AG10803 (cell line): ENCODE measurements at places on chromosomes 5 and 9.

DNA sequence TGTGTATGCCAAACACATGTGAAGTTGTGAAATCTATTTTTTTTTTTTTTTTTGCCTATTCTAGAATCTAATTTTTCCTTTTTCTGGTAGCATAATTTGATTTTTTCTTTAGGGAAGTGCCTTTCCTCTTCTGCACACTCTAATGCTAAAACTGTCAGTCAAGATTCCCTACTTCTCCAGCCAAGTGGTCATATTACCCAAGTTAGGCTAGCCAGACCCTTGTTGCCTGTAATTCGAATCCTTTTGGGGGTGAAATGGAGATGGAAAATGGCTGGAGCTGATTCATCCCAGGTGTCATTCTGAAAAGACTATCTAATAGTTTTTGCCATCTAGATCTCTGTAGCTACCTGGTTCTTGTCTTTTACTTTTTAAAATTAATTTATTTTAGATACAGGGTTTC, 24.8 kb upstream of the UBAP1 start:
- DNase-seq = no peak

DNA sequence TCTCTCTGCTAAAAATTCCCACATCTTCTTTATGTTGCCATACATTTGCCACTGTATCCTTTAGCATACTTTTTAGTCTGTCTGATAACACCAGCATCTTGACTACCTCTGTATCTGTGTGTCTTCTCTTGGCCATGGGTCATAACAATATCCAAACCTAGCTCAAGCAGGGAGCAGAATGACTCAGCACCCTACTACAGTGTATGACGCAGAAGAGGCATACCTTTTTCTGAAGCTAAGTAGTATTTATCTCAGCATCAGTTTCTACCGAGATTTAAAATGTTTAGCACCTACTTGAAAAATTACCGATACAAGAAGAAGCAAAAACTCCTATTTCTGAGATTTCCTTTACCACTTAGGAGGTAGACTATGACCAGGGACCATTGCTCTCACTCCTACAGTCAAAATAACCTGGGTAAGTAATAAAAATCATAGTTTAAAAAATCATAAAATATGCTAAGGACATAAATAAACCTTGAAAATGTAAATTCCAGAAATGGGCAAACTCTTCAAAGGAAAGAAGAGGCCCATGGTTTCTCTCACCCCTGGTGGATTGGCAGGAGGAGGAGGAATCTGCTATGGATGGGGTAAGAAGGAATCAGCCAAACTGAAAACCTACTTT, 286.5 kb downstream of the MAST4 start:
- no peak for DNase-seq

DNA sequence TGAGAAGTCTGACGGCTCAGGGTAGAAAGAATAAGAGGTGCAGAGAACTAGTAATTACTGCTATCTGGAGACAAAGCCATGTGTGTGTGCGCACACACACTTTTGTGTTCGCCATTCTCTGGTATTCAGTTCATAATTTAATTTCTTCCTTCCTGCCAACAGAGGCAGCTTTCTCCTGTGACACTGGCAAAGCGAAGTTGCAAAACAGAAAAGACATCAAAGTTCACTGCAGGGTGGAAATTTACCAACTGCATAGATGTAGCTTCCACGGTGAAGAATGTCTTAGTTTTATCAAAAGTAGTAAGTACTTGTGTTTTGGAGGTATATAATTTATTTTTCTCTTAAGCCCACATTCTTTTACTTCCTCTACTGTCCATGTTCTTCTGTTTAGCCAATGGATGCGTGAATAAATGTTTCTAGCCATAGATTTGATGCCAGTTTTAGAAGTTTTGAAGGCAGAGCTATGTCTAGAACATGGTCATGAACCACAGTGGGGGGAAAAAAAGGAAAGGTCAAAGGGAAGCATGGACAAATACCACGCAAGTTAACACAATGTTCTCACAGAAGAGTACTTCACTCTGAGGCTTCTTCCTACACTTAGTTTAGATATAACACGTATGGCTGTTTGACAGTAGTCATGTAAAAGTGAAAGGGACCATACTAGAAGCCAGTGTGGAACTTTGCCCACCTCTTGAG, 536.5 kb upstream of the GRIA1 start:
- DNase-seq = no peak

DNA sequence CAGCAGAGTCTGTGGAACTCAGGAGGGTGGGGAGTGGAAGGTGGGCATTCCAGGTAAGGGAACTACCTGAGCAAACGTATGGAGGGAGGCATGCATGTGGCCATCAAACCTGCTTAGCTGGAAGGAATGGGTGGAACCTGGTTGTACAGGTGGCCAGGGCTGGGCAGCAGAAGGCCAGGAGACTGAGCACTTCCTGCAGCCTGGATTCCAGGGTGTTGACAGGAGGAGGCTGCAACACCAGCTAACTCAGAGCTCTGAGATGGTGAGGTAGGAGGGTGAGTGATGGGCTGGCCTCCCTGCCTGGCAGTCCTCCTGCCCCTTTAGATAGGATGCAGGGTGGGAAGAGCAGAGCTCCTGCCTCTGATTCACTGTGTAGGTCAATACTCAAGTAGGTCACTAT, 92.5 kb upstream of the CPEB4 start:
- no peak for DNase-seq

DNA sequence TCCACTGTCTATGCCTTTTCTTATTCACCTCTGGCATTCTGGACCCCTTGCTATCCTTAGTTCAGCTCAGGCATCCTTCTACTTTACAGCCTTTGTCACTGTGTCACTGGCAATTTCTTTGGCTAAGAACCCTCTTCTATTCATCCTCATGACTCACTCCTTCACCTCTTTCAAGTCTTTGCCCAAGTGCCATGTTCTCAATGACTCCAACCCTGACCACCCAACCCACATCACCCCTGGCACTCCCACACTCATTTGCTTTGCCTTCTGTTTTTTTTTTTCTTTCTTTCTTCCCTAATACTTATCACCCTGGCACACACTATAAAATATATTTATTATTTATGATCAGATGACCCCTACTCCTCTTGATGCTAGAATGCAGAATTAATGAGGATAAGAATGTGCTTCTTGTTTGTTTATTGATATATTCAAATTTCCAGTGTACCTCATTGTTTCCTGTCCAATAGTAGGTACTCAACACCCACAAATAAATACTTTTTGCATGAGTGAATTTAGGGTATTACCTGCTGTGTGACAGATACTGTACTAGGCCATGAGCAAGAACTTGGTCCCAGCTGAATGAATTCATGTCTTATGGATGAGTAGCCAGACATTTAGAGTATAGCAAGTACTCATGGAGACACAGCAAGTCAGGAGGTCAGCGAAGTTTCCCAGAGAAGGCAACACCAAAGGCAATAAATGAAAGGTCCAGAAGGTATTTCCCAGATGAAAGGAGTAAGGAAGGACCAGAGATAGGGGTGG, 236.1 kb downstream of the PAPPA start:
- DNase-seq = no peak

- no peak for DNase-seq
These were observed 271.2 kb downstream of the SMARCA2 start for GRCh38 chr9:2286333-2286705.

DNA sequence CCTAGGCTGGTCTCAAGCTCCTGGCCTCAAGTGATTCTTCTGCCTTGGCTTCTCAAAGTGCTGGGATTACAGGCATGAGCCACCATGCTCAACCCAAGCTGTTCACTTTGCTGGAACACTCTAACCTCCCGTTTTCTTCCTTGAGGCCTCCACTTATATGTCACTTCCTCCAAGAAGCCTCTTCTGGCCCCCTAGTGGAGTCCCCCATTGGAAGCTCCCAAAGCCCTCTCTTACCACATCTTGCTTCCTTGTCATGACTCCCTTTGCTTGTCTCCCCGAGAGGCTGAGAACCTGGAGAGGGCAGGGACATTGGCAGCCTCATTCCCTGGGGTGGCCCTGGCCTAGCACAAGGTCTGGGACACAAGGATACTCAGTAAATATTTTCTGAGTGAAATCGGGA, 80.8 kb downstream of the PDE6A start:
- DNase-seq = no peak

DNA sequence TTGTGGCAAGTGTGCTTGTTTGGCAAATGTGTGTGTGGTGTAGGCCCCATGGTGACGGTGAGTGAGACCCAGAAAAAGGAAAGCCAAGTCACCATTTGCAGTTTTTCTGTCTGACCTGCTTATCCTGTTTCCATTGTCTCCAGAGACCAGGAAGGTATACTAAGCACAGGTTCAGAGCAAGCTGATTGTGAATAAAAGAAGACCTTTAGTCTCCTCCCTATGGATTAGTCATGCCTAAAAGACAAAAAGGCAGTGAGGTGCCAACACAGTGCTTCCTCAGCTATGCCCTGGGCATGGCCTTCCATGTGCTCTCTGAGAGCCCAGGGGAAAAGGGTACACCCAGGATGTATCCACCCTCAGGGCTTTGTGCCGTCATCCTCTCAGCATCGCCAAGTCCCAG, 49.2 kb upstream of the SHOC1 start:
- no peak for DNase-seq

GRCh38 chr5:131550606-131551005, 84.4 kb downstream of the RAPGEF6 start:
- DNase-seq = no peak

DNA sequence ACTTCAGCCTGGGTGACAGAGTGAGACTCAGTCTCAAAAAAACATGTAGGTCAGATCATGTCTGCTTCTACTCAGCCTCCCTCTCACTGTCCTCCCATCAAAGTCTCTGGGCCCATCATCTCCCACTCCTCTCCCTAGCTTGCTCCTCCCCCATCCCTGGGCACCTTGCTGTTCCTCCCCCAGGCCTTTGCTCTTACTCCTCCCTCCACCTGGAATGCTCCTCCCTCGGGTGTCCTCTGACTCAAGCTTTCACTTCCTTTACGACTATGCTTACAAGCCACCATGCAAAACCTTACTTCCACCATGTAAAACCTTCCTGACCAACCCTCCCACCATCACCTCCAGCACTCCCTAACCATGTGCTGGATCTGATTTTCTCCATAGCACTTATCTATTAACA, 51.5 kb downstream of the MTMR12 start:
- DNase-seq = no peak

DNA sequence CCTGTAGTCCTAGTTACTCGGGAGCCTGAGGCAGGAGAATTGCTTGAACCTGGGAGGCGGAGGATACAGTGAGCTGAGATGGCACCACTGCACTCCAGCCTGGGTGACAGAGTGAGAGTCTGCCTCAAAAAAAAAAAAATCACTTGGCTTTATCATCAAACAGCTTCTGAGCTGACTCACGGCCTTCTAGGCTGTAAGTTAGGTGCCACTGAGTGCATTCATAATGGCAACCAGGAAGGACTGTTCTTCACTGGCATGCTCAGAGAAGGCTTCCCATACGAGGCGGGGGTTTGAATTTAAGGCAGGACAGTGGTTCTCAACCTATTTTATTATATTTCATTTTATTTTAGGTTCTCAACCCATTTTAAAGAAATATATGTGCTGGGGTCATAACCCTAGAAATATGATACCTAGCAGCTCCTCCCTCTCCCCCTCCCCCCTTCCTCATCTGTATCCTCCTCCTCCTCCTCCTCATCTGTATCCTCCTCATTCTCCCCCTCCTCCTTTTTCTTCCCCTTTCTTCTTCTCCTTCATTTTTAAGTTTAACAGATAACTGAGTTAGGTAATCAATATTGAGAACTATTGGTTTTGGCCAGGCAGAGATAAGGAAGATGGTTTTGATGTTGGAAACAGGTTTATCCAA, 19.0 kb upstream of the LHFPL2 start:
- no peak for DNase-seq

DNA sequence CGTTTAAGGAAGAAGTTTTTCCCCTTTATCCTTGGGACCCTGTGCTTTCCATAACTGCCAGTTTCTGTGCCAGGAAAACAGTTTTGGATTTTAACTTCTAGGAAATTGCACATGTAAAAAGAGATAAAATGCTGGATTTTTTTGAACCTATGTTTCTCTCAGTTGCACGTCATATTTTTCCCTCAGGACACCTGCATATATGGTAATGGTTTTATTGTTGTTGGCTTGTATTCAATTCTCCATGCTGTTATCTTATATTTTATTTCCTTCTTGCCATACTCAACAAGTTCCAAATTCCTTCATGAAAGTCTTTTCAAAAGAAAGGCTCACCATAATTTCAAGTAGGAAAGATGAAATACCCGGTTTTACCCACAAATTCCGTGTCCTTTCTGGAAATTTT, 7.9 kb upstream of the ADAMTSL1 start:
- no peak for DNase-seq

GRCh38 chr5:17951392-17952169, 317.3 kb downstream of the TAF11L14 start:
- no peak for DNase-seq

DNA sequence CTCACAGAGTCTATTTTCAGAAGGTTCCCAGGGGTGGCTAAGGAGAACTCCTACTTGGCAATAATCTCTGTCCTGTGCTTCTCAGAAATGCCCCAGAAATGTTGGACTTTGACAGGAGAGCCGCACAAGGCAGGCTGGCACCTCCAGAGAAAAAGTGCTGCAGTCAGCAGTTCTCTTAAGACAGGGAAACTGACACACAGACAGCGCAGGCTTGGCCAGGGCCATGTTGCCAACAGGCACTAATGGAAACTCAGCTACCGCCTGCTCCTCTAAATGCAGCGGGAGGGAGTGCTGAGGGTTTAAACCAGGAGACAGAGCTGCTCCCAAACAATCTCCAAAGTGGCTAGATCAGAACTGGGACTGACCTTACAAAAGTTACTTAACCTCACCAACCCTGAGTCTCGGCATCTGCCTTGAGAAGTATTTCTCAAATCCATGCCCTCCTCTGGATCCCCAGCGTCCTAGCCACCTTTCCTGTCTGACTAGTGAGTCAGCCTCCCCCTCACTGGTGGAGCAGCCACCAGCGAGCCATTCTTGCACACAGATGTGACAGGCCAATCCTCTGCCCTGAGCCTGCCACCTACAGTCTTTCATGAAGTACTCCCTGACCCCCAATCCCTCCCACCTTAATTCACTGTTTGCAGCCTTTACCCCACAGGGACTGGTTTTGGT, 186.4 kb downstream of the CDK5RAP2 start:
- DNase-seq = peak; percentile 56

DNA sequence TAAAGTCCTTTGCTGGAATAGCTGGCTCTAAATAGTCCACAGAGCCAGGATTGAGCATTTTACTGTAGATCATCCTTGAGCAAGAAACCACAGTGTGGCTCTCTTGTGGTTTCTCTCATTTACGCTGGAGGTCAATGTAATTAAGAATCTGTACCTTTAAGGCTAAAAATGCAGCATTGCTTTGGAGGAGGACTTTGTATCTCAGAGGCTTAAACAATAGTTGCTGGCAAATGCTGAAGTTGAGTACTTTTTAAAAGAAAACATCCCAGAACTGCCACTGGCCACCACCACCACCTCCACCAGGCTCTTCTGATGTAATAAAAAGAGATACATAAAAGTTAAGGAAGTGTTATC, 177.3 kb upstream of the ADAMTSL1 start:
- peak; percentile 37 for DNase-seq

DNA sequence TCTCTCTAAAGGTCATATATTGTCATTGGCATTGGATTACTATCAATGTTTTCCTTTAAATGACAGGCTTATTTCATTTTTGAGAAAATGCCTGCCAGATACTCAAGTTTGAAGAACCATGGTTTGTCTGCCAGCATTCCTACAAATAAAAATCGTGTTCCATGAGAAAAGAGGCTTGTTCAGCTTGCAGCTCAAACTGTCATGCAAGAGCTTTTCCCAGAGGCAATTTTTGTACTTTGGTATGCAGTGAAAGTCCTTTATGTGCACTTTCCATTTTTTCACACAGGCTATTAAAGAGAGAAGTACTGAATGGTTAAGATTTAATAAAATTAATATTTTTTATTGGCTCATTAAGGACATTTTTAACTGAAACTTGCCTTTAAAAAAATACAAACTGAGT, 110.4 kb downstream of the FBXO4 start:
- DNase-seq = no peak

GRCh38 chr9:132194508-132194907, 32.6 kb downstream of the NTNG2 start:
- no peak for DNase-seq
